Heart right ventricle (tissue), 16 donors: ENCODE measurements at places on chromosomes 7 and 10. TPM values are rescaled to one million over a fixed set of nuclear protein-coding genes. Genes with fewer than 3 reads are reported as not detected.
A peak's percentile ranks its signal among the peaks of the same experiment; 100 is the strongest.

GRCh38 chr7:74092964-74093471, 9.4 kb downstream of the LIMK1 start:
- H3K4me1 ChIP-seq: peaks cover 30% of the 10 kb centered on the region
- no peaks in the 10 kb centered on the region for H3K36me3 ChIP-seq
- DNase-seq: peak; percentile 42
- H3K27me3 ChIP-seq: no peaks in the 10 kb centered on the region
- peak overlapping the region; percentile 92 for H3K27ac ChIP-seq
- no peak overlapping the region for H3K4me3 ChIP-seq

DNA sequence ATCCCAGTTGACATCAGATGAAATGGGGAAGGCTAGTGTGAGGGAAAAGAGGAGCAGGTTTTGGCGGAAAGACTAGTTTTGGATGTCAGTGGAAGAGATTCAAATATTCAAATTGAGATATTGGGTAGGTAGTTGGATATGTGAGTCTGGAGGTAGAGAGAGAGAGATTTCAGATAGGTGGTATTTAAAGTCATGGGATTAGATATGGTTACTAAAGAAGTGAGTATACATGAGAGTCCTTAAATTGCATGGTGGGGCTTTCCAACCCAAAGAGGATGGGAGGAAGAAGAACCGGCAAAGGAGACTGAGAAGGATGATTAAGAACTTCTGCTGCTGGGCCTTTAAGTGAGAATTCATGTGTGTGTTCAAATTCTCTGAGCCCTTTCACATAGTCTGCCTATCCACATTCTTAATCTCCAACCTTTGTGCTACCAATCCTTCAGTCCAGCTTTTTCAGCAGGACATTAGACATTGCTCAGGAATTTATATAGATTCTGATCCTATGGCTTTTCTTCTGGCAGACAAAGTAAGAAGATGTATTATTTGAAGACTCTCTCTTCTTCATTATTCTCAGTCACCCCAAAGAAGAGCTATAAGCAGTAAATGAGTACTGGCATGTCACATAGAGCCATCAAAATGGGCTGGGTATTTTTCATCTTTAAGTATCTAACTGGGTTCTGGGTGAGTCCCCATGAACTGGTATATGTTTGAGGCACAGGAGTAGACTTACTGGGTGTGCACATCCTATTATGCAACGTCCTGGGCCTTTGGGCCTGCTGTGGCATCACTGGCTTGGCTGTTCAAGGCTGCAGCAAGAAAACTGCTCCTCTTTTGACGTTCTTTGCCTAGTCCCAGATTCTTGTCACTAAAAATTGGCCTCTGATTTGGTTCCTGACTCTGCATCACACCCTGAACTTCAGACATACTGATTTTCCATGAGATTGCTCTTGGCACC, 33.6 kb downstream of the ST7 start:
- H3K27ac ChIP-seq: no peak overlapping the region
- H3K27me3 ChIP-seq: no peaks in the 10 kb centered on the region
- no peak for DNase-seq
- no peaks in the 10 kb centered on the region for H3K36me3 ChIP-seq
- H3K4me1 ChIP-seq: no peaks in the 10 kb centered on the region
- H3K4me3 ChIP-seq: no peak overlapping the region

DNA sequence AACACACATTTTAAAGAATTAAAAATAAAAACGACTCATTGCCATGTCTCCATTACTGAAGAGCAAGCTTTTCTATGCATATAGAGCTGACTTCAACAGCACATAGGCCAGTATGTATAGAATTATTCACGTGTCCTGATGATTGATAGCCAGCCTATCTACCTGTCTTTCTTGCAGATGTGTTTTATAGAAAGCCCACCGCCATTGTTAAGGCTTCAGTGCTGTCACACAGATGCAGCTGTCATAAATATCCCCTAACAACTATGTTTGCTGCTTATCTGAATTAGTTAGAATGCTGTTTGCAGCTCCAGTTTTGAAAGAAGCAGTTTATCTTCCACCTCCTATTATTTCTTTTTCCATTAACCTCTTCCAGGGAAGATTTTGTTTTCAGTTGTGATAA, 235.9 kb downstream of the SLC25A13 start:
- DNase-seq: no peak
- no peaks in the 10 kb centered on the region for H3K4me1 ChIP-seq
- no peaks in the 10 kb centered on the region for H3K27me3 ChIP-seq
- H3K27ac ChIP-seq: no peak overlapping the region

GRCh38 chr10:37654466-37654865, 202.9 kb downstream of the ZNF248 start:
- no peak overlapping the region for H3K27ac ChIP-seq
- no peak overlapping the region for H3K4me3 ChIP-seq
- no peaks in the 10 kb centered on the region for H3K4me1 ChIP-seq
- H3K27me3 ChIP-seq: no peaks in the 10 kb centered on the region
- H3K36me3 ChIP-seq: no peaks in the 10 kb centered on the region

DNA sequence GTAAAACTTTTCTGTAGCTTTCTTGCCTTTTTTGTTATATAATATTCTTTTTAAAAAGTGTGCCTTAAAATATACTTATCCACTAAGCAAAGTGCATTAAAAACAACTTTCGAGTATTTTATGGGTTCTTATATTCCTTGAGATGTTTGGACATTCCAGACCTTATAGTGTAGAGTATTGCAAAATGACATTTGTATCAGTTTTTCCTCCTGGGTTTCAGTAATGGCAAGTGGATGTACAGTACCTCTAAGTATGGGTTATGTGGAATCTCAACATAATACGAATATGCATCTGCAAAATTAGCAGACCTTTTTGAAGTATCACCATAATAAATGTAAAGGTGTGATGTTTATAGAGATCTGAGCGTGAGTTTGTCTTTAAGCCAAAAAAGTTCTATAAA, 2.7 kb downstream of the CDK13 start:
- H3K27me3 ChIP-seq: no peaks in the 10 kb centered on the region
- H3K36me3 ChIP-seq: no peaks in the 10 kb centered on the region
- no peak for DNase-seq
- H3K27ac ChIP-seq: peak overlapping the region; percentile 97
- H3K4me3 ChIP-seq: peak overlapping the region; percentile 77

DNA sequence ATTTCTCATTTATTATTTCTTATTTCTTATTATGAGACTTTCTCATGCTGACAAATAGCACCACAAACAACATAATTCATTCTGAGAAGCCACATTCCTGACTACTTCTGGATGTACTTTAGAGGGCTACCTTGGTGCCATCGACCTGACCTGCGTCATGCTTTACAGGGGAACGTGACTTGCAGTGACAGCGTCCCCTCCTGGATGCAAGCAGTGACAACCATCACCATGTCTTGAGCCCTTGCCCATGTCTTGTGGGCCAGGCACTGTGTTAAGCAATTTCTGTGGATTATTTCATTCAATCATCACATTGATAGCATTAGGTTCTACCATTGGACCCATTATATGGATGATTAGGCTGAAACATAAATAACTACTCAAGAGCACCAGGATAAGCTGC, 137.0 kb downstream of the ANK3 start:
- no peak overlapping the region for H3K27ac ChIP-seq
- H3K4me3 ChIP-seq: no peak overlapping the region
- no peaks in the 10 kb centered on the region for H3K36me3 ChIP-seq
- H3K27me3 ChIP-seq: no peaks in the 10 kb centered on the region
- DNase-seq: no peak
- no peaks in the 10 kb centered on the region for H3K4me1 ChIP-seq

- H3K4me3 ChIP-seq: no peak overlapping the region
- H3K36me3 ChIP-seq: no peaks in the 10 kb centered on the region
- peaks cover 34% of the 10 kb centered on the region for H3K4me1 ChIP-seq
- H3K27ac ChIP-seq: no peak overlapping the region
- DNase-seq: no peak
Observed at GRCh38 chr10:89470628-89471027, 56.3 kb downstream of the IFIT5 start.

GRCh38 chr7:108824840-108825580, 255.3 kb downstream of the DNAJB9 start:
- no peaks in the 10 kb centered on the region for H3K36me3 ChIP-seq
- DNase-seq: peak; percentile 15
- H3K27ac ChIP-seq: no peak overlapping the region
- no peaks in the 10 kb centered on the region for H3K27me3 ChIP-seq
- no peaks in the 10 kb centered on the region for H3K4me1 ChIP-seq

DNA sequence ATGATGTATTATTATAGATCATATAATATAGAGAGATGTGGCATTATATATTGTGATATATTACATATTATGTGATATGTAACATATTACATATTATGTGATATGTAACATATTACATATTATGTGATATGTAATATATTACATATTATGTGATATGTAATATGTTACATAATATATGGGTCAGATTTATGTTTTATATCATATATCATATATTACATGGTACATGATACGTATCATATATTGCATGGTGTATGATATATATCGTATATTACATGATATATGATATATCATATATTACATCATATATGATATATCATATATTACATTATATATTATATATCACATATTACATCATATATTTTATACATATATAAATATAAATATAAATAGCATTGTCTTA, 164.1 kb upstream of the NEBL start:
- H3K4me1 ChIP-seq: peaks cover 5% of the 10 kb centered on the region
- H3K36me3 ChIP-seq: no peaks in the 10 kb centered on the region
- H3K4me3 ChIP-seq: no peak overlapping the region

DNA sequence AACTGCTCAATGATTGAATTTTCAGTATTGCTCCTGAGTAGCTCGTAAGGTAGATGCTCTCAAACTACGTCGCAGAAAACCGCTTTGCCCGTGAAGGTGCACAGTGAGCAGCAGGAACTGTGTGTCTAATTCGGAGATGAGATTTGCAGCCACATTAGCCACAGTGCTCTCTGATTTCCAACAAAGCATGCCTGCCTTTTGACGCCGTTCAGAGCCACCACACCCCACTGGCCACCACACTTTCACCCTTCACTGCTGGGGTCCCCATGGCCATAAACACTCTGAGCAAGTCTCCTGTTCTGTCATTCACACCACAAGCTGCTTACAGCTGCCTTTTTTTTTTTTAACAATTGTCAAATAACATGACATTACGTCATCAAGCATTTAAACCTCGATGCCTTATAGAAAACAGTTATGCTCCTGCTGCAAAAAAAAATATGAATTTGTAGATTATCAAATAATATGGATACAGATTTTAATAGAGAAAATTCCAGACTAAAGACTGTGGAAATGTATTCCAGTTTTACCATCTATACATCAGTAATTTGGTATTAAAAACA, 578.8 kb upstream of the PFKP start:
- peaks cover 2% of the 10 kb centered on the region for H3K27me3 ChIP-seq
- no peak overlapping the region for H3K4me3 ChIP-seq
- DNase-seq: no peak
- H3K36me3 ChIP-seq: no peaks in the 10 kb centered on the region

DNA sequence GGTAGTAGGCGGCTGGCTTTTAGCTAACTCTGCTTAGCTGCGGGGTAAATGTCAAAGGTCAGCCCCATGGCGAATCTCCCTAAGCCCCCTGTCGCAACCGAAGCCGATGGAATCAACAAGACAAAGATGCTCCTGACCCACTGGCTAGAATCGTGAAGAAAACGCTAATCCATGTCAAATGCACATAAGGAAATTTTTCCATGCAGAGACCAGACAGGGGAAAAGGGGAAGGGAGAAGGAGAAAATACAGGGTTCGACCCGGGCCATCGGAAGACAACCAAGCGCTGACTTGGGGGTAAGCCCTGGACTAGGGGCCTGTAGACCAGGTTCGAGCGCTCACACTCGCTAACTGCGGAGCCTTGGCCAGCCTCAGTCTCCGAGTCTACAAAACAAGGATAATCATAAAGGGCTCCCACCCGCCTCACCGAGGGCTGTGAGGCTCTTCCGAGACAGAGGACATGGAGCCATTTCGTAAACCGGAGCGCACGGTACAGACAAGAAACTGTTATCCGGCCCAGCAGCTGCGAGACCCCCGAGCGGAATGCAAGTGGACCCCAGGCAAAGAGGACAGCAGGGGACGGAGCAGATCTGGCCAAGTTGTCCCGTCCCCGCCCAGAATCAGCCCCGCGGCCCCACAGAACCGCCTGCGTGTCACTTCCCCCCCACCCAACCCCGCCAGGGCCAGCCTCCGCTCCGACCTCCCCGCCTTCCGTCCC, 507 bp downstream of the SAR1A start:
- no peak for DNase-seq
- H3K4me1 ChIP-seq: peaks cover 60% of the 10 kb centered on the region
- peak overlapping the region; percentile 94 for H3K27ac ChIP-seq
- H3K36me3 ChIP-seq: no peaks in the 10 kb centered on the region
- H3K27me3 ChIP-seq: no peaks in the 10 kb centered on the region

GRCh38 chr10:117420768-117421167, 45.5 kb upstream of the PDZD8 start:
- no peak for DNase-seq
- no peaks in the 10 kb centered on the region for H3K36me3 ChIP-seq

DNA sequence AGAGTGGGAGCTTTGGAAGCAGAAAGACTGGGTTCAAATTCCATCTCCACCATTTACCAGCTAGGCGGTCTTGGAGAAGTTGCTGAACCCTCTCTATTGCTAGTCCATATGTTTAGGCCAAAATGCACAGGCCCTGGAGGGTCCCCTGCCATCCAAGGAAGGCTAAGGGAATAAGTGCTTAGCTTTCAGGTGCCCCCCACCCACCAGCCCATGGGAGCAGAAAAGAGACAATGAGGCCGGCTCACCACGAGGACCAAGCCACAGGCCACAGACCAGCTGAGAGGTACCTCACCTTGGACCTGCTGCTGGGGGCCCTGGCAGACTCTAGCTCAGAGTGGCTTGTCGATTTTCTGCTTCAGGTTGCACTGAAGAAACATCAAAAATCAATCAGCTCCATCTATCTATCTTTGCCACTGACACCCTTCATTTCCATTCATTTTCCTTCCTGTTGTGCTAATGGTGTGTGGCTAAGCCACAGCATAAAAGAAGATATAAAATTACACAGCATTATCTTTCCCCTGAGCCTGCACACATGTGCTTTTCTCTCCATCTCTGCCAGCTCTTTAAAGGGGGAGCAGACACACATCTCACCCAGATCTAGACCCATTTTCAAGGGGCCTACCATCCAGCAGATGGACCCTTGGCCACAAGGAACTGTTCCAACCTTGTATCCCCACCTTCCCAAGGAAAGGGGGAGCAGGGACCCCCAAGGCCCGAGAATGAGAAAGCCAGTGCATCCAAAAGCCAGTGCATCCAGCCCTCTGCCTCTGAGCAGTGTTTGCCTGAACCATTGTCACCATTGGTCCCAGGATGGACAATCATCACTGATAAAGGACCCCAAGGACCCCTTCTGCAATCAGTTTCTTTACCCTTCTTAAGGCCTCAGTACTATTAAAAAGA, 65.4 kb downstream of the GRID1 start:
- no peak for DNase-seq
- no peaks in the 10 kb centered on the region for H3K4me1 ChIP-seq
- H3K27me3 ChIP-seq: no peaks in the 10 kb centered on the region
- H3K4me3 ChIP-seq: no peak overlapping the region
- no peaks in the 10 kb centered on the region for H3K36me3 ChIP-seq

The MAGI2 gene
- 4.3 TPM for total RNA-seq

The PAX4 gene
- total RNA-seq: not detected

The SLC18A2 gene
- 0.44 TPM for total RNA-seq

The PSD gene
- total RNA-seq: 1.4 TPM

The EVX1 gene
- not detected for total RNA-seq

The GDF2 gene
- total RNA-seq: not detected

The ADAM22 gene
- 3.4 TPM for total RNA-seq

The HYAL4 gene
- 0.88 TPM for total RNA-seq

The HOXA4 gene
- 1.1 TPM for total RNA-seq

The AOAH gene
- 0.92 TPM for total RNA-seq

The GRB10 gene
- total RNA-seq: 32.6 TPM

The CLDN4 gene
- not detected for total RNA-seq

The MYH16 gene
- not detected for total RNA-seq

The NEUROD6 gene
- not detected for total RNA-seq

The WASHC2C gene
- 32.2 TPM for total RNA-seq
